NT2/D1 (cell line): ENCODE measurements at places on chromosomes 1 and 21.

- DNase-seq = no peak
Measured at GRCh38 chr1:219665089-219665488, 52.2 kb upstream of the ZC3H11B start.

DNA sequence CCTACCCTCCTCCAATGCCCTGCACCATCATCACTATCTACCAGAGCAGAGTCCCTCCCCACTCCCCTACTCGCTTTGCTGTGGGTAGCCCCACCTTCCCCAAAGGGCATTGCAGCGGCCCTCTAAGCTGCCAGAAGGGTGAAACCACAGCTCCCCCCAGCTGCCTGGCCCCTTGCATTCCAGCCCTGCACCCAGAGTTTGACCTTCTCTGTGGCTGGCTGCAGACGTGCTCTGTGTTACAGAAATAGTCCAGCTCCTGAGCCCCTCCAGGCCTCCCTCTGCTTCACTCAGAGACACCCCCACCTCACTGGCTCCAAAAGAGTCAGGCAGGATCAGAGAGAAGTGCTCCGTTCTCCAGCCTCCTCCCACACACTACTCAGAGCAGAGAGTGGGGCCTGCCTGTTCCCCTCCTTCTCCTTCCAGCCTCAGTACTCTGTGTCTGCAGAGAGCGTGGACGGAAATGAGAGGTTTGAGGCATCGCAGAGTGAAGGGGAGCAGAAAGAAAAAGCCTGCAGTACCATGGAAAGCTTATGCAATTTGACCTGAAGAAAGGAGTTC, 63.2 kb downstream of the PLEKHA6 start:
- DNase-seq = no peak

DNA sequence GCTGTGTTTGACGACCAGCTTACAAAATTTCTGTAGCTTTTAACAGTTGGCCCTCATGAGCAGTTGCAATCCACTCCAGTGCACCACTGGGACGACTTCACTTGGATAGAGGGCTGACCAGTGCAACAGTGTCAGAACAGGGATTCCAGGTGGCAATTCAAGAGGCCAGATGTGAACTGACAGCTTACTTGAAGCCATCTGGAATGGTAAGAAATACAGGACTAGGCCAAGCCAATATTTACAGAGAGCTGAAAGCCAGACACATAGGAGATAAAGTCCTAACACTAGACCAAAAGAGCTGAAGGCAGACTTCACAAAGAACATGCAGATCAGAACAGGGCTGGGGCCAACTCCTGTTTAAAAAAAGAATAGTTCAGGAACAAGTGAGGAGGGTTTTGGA, 93.5 kb upstream of the NFIA start:
- no peak for DNase-seq

GRCh38 chr1:59595774-59596173, 219.0 kb upstream of the HOOK1 start:
- DNase-seq = no peak

- DNase-seq = no peak
Measured at GRCh38 chr1:239891621-239892358, 199.9 kb upstream of the FMN2 start.

- no peak for DNase-seq
Measured at GRCh38 chr1:151553659-151554058, 13.6 kb downstream of the TUFT1 start.

- peak; percentile 52 for DNase-seq
Measured at GRCh38 chr1:30111431-30111830, 612.0 kb downstream of the MATN1 start.

- DNase-seq = no peak
Measured at GRCh38 chr1:204463125-204464060, 31.2 kb downstream of the PIK3C2B start.

GRCh38 chr1:53947172-53947907, 1.2 kb downstream of the LRRC42 start:
- DNase-seq = no peak

DNA sequence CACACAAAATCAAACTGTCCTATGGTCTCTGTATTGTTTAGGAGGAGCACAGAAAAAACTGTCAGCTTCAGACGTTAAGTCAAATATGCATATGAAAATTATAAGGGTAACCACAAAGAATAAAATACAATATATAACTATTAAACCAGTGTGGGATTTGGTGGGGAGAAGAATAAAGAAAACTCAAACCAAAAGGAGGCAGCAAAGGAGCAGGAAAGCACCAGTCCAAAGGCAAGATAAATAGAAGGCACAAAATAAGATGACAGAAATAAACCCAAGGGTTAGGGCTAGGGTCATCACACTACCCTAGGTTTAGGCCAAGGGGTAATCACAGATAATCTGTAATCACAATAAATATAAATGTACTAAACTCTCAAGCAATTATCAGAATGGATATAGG, 32.8 kb downstream of the DLGAP3 start:
- DNase-seq = no peak

DNA sequence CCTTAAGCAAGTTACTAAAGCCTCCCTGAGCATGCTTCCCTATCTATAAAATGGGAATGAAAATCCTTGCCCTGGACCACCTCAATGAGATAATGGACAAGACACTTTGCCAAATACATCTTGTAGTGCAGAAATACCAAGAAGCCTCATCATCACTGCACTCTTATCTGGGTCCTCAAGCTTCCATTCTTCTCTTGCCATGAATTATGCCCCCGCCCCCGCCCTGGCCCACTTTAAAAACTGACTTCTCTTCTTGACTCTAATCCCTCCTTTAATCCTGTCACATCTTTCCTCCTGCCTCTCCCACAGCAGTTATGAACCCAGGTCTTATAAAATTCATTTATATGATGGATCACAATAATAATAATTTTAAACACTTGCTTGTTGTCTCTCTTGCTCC, 14.8 kb downstream of the ARHGEF11 start:
- DNase-seq = no peak

GRCh38 chr1:98792123-98792522, 130.6 kb downstream of the SNX7 start:
- DNase-seq = no peak

DNA sequence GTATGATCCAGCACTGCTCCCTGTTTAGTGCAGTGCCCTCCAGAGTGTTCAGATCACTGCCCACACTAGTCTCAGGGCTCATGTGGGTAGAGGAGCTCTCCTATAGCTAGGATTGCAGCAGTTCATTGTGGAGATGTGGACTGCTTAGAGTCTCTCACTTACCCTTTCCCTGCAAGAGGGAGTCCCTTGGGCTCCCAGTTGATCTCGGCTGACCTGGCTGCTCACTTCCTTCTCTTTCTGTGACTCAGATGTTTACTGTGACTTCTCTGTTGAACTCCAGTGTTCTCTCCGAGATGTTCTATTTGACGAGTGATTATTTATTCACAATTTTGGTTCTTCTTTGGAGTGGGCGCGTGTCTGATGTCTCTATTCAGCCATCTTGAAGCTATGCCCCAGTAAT, 141.9 kb downstream of the PTBP2 start:
- no peak for DNase-seq

- no peak for DNase-seq
Measured at GRCh38 chr21:14121719-14122118, 89.0 kb downstream of the LIPI start.

DNA sequence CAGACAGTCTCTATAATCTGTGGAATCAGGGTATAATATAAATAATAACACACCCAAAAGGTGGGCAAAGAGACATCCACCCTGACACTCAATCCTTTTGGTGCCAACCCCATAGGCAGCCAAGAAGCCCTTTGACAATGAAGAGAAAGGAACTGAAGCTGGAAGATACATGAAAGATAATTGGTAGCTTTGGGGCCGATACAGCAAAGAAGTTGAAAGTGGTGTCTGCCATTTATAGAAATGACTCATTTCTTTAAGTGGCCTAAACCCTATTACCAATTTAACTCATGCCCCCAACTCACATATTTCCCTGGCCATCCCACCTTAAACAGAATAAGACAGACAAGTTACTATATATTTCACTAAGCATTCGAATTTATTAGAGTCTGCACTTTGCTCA, 167.0 kb downstream of the ZC3H11B start:
- no peak for DNase-seq

DNA sequence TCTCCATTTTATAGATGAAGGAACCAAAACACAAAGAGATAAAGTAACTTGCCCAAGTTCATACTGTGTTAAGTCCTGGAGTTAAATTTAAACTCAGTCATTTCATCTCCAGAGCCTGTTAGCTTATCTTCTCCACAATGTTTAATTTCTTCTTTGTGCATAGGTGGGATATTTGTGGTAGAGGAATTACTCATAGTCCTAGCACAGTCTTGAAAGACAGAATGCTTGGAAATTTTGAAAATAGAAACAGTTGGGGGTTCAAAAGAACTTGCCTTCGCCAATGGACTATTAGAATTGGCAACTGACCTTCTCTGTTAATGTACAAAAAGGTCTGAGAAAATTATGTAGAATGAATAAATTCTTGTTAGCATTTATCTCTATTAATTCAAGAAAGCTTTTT, 832.0 kb upstream of the PRMT6 start:
- no peak for DNase-seq

DNA sequence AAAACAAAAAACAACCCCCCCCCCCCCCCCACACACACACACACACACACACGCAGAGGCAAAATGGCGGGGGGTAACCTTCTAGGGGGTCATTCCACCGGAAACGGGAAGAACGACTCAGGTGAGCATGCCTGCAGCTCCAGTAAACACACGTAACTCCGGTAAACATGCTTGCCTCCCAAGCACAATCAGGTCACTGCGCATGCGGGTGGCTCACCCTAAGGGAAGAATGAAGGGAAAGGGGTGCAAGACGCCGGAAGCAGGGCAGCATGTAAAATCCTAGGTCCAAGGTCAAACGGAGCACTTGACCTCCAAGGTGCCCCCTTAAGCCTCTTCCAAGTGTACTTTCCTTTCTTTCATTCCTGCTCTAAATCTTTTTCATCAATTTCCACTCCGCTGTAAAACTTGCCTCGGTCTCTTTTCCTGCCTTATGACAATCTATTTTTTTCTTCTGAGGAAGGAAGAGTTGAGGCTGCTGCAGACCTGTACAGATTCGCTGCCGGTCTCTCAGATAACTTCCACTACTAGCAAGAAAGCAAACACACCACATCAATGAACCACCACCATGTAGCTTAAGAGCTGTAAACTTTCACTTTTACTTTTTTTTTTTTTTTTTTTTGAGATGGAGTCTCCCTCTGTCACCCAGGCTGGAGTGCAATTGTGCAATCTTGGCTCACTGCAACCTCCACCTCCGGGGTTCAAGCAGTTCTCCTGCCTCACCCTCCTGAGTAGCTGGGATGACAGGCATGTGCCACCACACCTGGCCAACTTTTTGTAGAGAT, 21.0 kb upstream of the CBR3 start:
- no peak for DNase-seq

- DNase-seq = no peak
Measured at GRCh38 chr1:1959459-1959839, 40.4 kb upstream of the TMEM52 start.

- DNase-seq = no peak
Measured at GRCh38 chr21:46555225-46555617, 49.7 kb downstream of the S100B start.

- DNase-seq = no peak
Measured at GRCh38 chr1:225545649-225546048, 107.3 kb downstream of the ENAH start.

DNA sequence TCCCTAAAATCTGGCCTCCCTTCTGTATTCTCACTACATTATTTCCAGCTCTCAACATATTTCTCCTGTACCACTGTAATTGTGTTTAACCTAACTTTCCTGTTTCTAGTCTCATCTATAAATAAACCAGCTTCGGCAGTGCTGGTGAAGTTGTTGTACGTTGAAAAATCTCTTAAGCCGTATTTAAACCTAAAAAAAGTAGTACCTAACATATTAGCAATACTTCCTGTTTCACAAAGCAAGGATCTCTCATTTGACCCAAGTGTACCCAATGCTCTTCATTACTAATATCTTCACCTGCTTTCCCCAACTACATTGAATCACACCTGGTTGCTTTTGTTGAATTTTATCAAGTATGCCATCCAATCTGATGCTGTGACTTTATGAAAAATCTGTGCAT, 42.2 kb upstream of the RGS21 start:
- no peak for DNase-seq

- no peak for DNase-seq
Measured at GRCh38 chr21:30289215-30289614, at the start of gene KRTAP25-1. Gene KRTAP25-1, minus strand, starts transcription at chr21:30289514. Its CDS starts 24 bp downstream, at chr21:30289490.

- DNase-seq = no peak
Measured at GRCh38 chr1:198500096-198500495, 40.4 kb downstream of the ATP6V1G3 start.

- DNase-seq = no peak
Measured at GRCh38 chr1:87134061-87134460, 194.6 kb upstream of the LMO4 start.

DNA sequence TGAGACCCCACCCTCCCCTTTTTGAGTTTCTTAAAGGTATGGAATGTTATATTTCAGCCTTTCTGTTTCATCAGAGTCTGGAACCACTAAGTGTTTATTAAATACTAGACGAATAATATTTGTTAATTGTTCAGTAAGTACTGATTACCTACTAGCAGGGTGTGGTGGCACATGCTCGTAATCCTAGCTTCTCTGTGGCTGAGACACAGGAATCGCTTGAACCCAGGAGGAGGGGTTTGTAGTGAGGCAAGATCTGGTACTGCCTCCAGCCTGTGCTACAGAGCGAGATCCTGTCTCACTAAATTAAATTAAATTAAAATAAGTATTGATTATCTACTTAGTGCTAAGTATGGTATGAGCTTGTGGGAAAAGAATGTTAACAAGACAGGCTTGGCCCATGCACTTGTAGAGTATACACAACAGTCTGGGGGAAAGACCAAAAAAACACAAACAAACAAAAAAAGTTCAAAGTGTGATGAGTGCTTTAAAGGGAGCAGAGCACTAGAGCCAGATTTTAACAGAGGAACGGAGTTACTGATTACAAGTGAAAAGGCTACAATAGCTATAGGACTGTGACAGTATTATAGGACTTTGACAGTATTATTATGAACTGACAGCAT, 2.4 kb downstream of the CEPT1 start:
- no peak for DNase-seq

- no peak for DNase-seq
Measured at GRCh38 chr1:159088050-159088449, 11.5 kb upstream of the AIM2 start.

DNA sequence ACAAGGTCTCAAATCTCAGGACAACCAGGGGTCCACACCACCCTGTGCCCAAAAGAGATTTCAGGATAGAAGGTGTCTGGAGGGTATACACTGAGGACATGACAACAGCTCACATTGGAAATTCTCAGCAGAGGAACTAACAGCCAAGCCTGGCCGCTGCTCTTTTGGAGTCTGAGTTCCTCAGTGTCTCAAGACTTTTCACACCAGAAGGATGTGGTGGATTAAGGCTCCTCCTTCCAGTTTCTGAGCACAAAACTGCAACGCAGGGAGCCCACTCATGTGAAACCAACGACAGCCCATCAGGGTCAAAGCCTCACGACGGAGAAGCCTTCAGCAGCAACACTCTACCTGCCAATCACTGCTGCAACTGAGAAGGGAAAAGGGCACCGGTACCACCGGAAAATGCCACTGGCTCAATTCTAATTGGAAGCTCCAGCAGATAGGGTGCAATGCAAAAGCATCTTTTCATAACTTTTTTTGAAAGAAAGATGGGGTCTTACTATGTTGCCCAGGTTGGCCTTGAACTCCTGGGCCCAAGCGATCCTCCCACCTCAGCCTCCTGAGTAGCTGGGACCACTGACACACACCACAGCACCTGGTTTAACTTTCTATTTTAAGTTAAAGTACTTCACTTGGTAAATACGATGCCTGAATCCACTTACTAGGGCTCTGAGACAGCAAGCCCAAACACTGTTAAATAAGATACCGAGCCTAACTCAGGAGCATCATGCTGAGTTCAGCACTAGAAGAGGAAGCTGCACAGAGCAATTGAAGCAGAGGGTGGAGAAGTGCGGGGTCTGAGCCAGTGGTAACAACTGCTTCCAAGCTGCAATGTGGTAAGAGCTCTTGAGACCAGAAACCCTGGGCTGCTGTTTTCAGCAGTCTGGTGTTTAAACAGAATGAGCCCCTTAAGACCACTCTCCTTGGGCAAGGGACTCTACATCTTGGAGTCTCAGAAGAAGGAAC, 7.8 kb downstream of the CAPZB start:
- no peak for DNase-seq
